ENCODE measurements at places on chromosomes 1 and 21. TPM values are rescaled to one million over a fixed set of nuclear protein-coding genes. Genes with fewer than 3 reads are reported as not detected.

Gene TMEM269
- total RNA-seq = 0.10 TPM

Gene NPR1
- total RNA-seq = 3.6 TPM

Gene HOOK1
- total RNA-seq = 47.8 TPM

- no peak for DNase-seq
Measured at GRCh38 chr1:234214129-234214910, 158.9 kb upstream of the COA6 start.

GRCh38 chr1:211581526-211581925 lies 2.6 kb upstream of the SLC30A1 start:
- DNase-seq = no peak

GRCh38 chr1:46697053-46697452 lies 21.9 kb downstream of the EFCAB14 start:
- DNase-seq = no peak

GRCh38 chr21:28590676-28591075 lies 402.0 kb downstream of the LTN1 start:
- DNase-seq = no peak

DNA sequence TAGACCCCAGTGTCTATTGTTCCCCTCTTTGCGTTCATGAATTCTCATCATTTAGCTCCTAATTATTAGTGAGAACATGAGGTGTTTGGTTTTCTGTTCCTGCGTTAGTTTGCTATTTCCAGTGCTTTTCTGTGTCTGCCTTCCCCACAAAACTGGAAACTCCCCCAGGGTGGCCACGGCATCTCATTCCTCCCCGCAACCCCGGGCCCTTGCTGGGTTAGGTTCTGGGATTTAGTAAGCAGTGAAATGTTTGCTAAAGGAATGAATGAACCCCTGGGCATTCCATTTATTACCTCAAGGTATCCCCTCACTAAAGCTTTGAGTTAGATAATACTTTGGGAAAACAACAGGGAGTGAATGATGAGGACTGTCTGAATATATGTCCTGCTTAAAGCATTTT lies 142.9 kb downstream of the GLUL start:
- DNase-seq = no peak

Measured in colonic mucosa (tissue), 4 donors.